Nasal cavity respiratory epithelium epithelial cell of viscerocranial mucosa (primary cell): ENCODE measurements at places on chromosomes 16 and 17. TPM values are rescaled to one million over a fixed set of nuclear protein-coding genes. Genes with fewer than 3 reads are reported as not detected.

The IL17C gene
- not detected in 2 replicates for total RNA-seq

The NOS2 gene
- not detected in 2 replicates for total RNA-seq

The KRT13 gene
- 6.5 and 231 TPM in 2 replicates for total RNA-seq

The PRCD gene
- total RNA-seq = 0.34 and 3.3 TPM in 2 replicates

The TNFRSF17 gene
- total RNA-seq = not detected in 2 replicates

The TBC1D26 gene
- total RNA-seq = under 0.01 and 0.21 TPM in 2 replicates

The NLK gene
- 14.0 and 19.8 TPM in 2 replicates for total RNA-seq

The BRIP1 gene
- total RNA-seq = 3.1 TPM in 2 replicates

The RSPRY1 gene
- total RNA-seq = 47.2 and 48.8 TPM in 2 replicates

The TEX19 gene
- total RNA-seq = not detected in 2 replicates

The C17orf78 gene
- total RNA-seq = not detected in 2 replicates

The TNFRSF13B gene
- not detected in 2 replicates for total RNA-seq

The ACTG1 gene
- 5,054 and 5,058 TPM in 2 replicates for total RNA-seq

The TEKT5 gene
- total RNA-seq = 0.14 and 0.34 TPM in 2 replicates

The OTOP2 gene
- total RNA-seq = 0.34 TPM in 1 of 2 replicates, not detected in the other

The AOC3 gene
- under 0.01 and 0.57 TPM in 2 replicates for total RNA-seq

The CLEC18C gene
- under 0.01 and 0.57 TPM in 2 replicates for total RNA-seq

The AXIN1 gene
- 33.8 and 66.4 TPM in 2 replicates for total RNA-seq

The LRRC46 gene
- 0.07 TPM in 1 of 2 replicates, not detected in the other for total RNA-seq

The CA5A gene
- total RNA-seq = not detected in 2 replicates

The KRTAP4-4 gene
- total RNA-seq = not detected in 2 replicates

The GRAP gene
- 0.14 TPM in 1 of 2 replicates, not detected in the other for total RNA-seq

The FAM117A gene
- 1.4 and 3.5 TPM in 2 replicates for total RNA-seq
